ENCODE measurements at places on chromosomes 12 and 14.
A peak's percentile ranks its signal among the peaks of the same experiment; 100 is the strongest.

DNA sequence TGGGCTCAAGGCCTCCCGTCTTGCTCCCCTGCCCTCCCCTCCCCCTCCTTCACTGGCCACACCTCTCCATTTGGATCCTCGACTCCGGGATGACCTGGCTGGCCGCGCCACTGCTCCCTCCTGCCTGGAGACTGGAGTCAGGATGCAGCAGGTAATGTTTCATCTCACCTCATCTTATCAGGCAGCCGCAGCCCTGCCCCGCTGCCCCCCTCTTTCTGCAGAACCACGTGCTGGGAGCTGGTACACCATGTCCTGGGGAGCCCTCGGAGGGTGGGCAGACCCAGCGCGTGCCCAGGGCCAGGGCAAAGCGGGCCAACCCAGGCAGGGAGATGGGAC lies 31.1 kb downstream of the BEGAIN start:
- DNase-seq, result no peak

DNA sequence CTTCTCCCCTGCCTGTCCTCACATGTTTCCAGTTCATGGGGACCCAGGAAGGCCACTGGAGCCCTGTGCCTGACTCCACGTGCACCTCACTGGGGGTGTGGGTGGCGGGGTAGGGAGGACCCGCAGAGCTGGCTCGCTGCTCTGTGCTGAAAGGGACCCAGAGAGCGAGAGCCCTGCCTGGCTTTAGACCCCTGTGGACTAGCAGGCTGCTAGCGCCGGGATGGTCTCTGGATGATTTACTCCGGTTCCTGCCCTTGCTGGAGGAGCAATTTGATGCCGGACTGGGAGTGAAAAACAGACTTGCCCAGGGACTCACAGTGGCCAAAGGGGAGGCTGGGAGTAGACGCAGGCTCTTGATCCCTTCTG lies 49.0 kb downstream of the NTF3 start:
- no peak for DNase-seq

- peak; percentile 23 for DNase-seq
Measured at GRCh38 chr12:104215638-104216297, at the start of gene TXNRD1. TSS of gene TXNRD1 (plus strand) at chr12:104215779. CDS start at chr12:104215803, 24 bp downstream.

GRCh38 chr12:39490500-39491282 lies 47.8 kb upstream of the KIF21A start:
- no peak for DNase-seq

DNA sequence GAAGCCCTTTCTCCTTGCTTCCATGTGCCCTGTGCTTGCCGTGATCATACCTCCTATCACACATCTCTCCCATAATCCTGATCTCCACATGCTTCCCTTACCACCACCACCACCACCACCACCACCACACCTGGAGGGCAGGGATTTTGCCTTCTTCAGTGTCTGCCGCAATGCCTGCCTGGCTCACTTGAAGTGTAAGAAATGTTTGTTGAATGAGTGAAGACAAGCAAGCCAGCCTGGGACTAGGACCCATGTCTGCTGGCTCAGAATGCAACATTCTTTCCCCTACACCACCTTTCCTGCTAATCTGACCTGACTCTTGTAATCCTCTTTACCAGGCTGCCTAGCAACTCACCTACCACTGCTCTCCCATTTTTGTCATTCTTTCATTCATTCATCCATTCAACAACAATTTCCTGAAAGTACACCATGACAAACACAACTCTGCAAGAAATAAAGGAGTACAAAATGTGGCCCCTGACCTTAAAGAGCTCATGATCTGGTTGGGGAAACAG lies 3.5 kb upstream of the NID2 start:
- no peak for DNase-seq
